Activated CD4-positive, alpha-beta T cell treated with anti-CD3 and anti-CD28 coated beads for 1 hour (primary cell): ENCODE measurements at places on chromosomes 11 and 22.

DNA sequence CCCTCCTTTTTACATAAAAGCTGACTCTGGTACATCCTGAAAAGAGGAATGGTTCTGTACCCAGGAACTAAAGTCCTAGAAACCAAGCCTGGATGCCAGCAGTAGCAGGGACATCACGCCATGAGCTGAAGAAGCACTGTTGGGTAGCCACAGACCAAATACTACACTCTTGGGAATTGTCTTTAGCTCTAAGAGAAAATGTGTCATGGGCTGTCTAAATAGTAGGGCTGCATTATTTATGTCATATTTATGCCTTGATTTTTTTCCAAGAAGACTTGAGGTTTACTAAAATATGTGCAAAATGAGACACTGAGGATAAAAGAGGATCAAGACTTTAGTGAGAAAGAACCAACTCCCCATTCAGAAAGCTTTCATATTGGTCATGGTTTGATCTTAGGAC is 213.6 kb downstream of the RAB38 start:
- DNase-seq: no peak

GRCh38 chr11:15828215-15828853 is 528.0 kb downstream of the SOX6 start:
- no peak for DNase-seq

DNA sequence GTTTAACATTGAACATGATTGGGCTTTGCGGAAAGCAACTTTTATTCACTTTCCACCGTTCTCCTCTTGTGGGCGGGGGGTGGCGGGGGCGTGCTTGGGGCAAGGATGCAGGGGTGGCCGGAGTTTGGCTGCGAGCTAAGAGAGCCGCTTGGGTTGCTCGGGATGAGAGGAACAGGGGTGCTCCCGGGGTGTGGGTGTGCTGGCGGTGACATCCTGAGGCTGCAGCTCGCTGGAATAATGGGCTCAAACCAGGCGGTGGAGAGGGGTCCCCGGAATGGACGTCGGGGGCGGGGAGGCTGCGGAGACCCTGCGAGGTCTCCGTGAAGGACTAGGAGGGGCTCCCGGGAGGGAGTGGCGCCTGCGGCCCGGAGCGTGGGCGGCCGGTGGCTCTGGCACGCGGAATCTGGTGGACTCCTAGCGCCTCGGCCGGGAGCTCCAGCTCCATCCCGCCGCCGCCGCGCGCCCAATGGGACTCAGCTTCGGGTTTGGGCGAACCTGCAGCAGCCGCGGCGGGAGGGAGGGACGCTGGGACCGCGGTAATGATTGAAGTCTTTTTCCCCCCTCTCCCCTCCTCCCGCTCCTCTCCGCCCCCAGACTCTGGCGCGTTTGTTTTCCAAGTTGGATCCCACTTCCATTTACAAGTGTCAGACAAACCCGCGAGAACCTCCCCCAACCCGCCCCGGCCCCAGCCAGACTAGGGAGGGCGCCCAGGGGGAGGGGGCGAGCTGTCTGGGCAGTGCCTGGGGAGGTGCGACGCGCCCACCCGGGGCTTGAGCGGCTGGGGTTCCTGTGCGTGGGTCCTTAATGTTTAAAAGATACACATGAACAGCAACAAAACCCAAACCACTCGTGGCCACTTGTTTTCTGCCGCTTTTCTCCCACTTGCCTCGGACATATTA is 2.0 kb downstream of the FAT3 start:
- DNase-seq: no peak

GRCh38 chr22:37488337-37489135 is 2.4 kb upstream of the MFNG start:
- DNase-seq: no peak
